Stimulated activated CD8-positive, alpha-beta memory T cell treated with anti-CD3 and anti-CD28 coated beads, Interleukin-12 subunit alpha, Interleukin-12 subunit beta, amount 100 ng/mL, for 4 hours (primary cell): ENCODE measurements at places on chromosomes 4 and X.

DNA sequence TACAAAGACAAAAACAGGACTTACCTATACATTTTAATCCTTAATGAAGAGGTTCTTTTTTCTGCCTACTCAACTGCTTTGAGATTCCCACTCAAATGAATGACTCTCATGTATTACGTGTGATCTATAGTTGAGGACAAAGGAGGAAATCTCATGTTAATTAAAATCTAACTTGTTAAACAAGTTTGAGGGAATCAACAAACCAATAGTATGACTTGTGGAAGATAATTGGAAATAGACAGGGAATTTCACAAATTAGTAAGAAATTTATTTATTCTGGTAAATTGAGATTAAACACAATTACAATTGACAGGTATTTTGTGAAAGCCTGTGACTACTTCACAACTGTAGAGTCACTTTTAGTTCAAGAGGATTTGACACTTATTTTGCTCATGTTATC lies at the start of gene TMPRSS11D:
Gene TMPRSS11D (minus strand): TSS at position 101 of the 400 bp plus-strand sequence. CDS start 69 bp downstream, at position 32.
- no peak for DNase-seq

- DNase-seq: no peak
These were observed 34.5 kb upstream of the RAB33B start for GRCh38 chr4:139419388-139419914.

GRCh38 chr4:169773889-169774288 lies 16.1 kb upstream of the HPF1 start:
- no peak for DNase-seq

GRCh38 chrX:44669626-44670025 lies 127.0 kb upstream of the FUNDC1 start:
- no peak for DNase-seq

GRCh38 chrX:72146527-72146926 lies 14.8 kb upstream of the RTL5 start:
- DNase-seq: no peak

GRCh38 chrX:154761977-154762536 lies 607 bp upstream of the DKC1 start:
- no peak for DNase-seq

DNA sequence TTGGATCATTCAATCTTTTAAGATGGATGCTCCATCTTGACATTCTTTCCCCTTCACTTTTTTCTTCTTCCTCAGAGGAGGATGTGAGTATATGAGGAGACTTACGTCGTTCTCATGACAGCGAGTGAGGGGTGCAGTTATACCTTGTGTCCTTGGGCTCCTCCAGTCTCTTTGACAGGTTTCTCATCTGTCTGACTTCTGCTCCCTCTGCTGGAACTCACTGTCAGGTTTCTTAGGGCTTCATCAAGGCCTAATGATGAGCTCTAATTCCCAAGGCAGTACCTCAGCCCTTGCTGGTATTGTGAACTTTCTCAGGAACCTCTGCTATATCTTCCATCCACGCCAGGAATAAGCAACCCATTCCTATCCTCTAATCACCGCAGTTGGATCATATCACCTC lies 237.8 kb upstream of the ADGRL3 start:
- no peak for DNase-seq

DNA sequence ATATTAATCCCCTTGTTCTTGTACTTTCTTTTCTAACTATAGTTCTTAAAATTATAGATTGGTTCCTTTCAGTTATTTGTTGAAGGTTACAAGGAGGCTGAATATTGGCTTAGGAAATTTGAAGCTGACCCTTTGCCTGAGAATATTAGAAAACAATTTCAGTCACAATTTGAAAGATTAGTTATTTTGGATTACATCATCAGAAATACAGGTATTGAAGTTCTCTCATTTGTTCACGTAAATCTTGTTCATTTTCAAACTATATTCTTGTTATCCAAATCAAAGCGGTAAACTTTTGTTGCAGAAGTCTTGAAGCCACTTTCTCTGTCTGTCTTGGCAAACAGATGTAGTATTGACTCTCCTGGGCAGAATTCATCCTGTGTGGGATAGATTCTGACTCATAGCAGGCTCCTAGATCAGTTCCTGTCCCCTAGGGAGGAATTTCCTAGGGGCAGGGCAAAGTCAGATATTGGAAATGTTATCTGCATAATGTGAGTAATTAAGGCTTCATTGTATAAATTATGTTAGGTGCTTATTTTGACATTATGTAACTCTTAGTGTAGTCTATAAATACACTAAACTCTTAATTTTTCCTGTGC lies 25.2 kb downstream of the PI4K2B start:
- DNase-seq: no peak

DNA sequence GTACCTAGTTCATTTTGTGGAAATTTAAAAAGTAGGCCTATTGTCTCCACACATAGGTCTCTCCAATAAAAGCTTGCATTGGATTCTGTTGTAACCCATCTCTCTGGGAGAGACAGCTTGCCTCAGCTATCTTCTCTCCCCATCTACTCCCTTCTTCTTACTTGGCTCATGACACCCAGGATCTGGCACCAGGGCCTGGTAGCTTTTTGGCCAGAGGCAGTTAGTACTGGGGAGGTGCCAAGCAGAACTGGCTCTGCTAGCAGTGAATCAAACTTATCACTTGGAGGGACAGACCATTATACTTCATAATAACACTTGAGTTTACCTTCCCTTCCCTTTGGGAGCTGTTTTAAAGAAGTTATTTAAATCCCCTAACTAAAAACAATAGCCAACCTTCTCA lies 31.8 kb downstream of the PLAC1 start:
- no peak for DNase-seq
